ENCODE measurements at places on chromosomes 3 and 15.

GRCh38 chr15:67051088-67052045 is 14.0 kb upstream of the SMAD3 start:
- DNase-seq: no peak

- no peak for DNase-seq
Observed at GRCh38 chr3:150124142-150124541, 153.4 kb upstream of the PFN2 start.

GRCh38 chr3:185709251-185709955 is 115.4 kb downstream of the IGF2BP2 start:
- no peak for DNase-seq

DNA sequence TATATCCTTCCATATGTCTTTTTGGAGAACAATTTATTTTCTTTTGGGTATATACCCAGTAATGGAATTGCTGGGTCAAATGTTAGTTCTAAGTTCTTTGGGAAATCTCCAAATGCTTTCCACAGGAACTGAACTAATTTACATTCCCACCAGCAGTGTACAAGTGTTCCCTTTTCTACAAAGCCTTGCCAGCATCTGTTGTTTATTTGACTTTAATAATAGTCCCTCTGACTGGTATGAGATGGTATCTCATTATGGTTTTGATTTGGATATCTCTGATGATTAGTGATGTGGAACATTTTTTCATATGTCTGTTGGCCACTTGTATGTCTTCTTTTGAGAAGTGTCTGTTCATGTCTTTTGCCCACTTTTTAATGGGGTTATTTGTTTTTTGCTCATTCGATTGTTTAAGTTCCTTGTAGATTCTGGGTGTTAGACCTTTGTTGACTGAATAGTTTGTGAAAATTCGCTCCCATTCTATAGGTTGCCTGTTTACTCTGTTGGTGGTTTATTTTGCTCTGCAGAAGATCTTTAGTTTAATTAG is 48.4 kb downstream of the TMEM45A start:
- no peak for DNase-seq

DNA sequence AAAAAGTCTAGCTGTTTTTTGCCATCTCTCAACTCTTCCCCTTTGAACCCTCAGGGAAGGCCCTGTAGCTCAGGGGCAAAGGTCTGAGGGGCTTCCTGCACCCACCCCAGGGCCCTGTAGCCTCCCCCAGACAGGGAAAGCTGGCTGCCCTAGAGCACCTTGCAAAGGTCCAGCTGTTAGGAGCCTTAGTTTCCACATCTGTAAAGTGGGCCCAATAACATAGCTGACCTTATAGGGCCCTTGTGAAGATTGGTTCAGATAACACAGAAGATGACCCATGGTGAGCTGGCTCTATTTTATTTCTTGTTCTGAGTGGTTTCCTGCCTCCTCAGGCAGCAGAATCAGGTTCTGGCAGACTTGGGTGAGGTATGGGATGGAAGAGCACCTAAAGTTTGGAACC is 55.2 kb upstream of the SMAD6 start:
- DNase-seq: no peak

DNA sequence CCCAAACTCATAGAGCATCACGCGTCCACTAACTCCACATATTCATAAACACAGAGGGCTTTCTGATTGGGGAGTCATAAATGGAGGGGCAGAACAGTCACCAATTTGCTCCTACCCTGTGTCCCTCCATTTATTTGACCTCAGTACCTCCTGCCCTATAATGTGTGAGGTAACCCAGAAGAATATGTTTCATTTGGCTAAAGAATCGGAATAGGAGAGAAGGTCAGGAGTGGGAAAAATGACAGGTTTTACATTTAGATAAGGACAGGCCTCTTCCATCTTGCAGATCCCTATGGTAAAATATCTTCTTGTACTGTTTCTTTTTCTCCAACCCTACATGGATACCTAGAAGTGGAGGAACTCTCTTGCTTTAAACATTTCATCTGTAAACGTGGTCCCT is 578.0 kb downstream of the TUSC7 start:
- DNase-seq: no peak

- no peak for DNase-seq
Observed at GRCh38 chr3:188839187-188839695, 332.5 kb upstream of the TPRG1 start.

- no peak for DNase-seq
Observed at GRCh38 chr15:77599899-77600298, 32.8 kb downstream of the LINGO1 start.

GRCh38 chr3:132405188-132405587 is 12.1 kb upstream of the DNAJC13 start:
- no peak for DNase-seq

DNA sequence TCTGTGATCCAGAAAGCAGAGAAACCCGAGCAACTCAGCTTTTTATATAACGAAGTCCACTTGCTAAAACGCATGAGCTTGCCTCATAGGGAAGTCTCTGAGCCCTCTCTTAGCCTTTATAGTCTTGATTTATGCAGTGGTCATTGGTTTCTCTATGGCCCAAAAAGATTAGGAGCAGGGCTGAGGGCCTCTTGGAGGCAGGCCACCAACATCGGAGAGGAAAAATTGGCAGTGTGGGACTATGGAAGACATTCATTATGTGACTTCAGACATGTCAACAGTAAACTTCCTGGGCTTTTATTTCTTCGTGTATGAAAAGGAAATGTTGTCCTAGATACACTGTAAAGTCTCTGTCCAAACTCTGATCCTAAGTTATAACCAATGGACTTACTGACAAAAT is 13.5 kb downstream of the RAB8B start:
- no peak for DNase-seq

- DNase-seq: no peak
Observed at GRCh38 chr3:151837057-151837456, 23.1 kb downstream of the AADAC start.

DNA sequence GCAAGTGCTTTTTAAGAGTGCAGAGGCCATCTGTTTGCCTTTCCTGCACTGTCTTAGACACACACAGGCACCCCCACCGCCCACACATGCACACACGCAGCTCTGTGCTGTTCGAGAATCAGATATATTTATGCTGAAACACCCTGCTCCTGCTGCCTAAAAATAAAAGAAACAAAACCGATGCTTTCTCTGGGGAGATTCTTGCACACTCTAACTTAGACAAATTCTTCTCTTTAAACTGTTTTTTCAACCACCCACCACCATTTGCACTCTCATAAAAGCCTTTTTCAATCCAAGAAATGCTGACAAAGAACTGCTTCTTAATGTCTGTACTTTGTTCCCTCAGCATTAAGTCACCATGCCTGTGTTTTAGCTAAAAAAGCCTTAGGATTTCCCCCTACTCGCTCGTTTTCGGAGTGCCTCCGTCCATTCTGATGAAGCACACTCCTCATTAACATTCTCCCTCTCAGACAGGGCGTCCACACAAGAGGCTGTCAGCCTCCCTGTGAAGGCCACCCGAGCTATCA is 26.2 kb downstream of the SLC12A8 start:
- DNase-seq: no peak

DNA sequence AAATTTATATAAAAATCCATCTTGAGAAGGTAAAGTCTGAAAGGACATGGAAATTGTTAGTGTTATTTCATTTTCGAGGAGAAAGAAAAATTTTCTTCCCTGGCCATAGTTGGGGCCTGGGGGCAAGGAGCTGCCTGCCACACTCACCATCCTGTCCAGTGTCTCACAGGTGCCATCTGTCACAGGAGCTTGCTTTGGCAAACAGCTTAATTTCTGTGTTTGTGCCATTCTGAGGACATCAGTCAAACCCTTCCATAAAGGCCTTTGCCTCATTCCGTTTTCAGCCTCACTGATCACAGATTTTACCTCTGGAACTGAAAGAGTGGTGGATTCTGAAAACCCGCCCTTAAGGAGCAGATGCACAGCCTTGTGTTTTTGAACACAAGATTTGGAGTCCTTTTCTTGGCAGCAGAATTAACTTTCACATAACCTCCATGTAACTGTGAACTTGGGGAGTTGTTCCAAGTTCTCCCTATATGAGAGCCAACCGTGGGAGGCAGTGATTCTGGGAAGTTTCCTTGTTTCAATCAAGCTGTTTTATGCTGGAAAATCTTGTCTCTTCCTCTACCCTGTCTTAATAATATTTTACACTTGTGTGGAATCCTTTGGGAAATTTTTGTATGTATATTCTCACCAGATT is 254.7 kb downstream of the CACNA2D3 start:
- no peak for DNase-seq

- no peak for DNase-seq
Observed at GRCh38 chr3:60189304-60189703, 1061.9 kb downstream of the FHIT start.

DNA sequence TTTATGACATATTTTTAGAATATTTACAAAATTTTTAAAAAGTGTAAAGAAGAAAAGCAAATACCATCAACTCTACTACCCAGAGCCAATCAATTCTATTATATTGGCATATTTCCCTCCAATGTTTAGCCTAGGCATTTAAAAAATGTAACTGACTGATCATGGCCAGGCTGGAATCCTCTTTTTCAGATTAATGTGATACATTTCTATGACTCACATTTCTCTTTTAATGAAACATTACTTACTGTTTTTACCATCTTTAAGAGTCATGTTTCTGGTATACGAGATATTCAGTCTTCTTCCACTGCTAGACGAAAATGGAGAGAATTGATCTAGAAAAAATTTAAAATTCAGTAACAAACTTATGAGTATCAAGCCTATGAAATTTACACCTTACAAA is 53.4 kb upstream of the DCUN1D1 start:
- no peak for DNase-seq

DNA sequence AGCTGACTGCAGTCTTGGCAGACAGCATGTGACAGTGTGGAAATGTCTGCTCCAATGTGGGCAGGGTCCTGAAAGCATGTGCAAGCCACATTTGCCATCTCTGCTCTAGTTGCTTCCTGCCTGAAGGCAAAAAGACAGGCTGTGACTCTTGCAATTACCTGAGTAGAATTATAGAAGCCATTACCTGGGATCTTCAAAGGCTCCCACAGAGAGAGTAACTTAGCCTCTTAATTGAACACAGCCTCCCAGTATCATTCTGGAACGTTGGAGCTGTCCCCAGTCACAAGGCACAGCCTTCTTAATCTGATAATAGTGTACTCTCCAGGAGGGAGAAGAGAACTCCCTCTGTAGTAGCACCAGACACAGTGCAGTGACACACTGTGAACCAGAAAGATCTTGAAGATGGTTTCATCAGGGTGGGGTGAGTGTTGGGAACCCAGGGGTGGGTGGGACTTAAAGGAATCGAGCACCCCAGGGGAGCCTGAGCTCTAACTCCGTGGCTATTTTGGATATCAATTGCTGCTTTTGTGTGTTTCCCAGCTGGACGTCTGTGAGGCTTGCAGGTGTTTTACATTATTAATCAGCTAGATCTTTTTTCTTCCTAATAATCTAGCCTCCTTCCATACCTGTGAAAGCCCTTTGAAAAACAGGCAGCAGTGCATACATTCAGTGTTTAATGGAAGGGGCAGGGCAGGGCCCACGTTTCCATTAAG is 40.6 kb upstream of the GLCE start:
- no peak for DNase-seq

DNA sequence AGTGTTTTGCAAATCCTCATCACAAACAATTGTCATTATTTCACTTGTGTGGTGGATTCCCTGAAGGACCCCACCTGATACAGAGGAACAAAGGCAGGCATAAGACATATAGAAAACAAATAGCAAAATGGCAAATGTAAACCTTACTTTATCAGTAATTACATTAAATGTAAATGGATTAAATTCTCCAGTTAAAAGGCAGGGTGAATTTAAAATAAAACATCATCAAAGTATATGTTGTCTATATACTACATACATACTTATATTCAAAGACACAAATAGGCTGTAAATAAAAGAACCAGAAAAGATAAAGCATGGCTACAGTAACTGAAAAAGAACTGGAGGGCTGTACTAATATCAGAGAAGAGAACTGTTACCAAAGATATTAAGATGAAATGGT is 117.3 kb downstream of the RFX7 start:
- DNase-seq: no peak

DNA sequence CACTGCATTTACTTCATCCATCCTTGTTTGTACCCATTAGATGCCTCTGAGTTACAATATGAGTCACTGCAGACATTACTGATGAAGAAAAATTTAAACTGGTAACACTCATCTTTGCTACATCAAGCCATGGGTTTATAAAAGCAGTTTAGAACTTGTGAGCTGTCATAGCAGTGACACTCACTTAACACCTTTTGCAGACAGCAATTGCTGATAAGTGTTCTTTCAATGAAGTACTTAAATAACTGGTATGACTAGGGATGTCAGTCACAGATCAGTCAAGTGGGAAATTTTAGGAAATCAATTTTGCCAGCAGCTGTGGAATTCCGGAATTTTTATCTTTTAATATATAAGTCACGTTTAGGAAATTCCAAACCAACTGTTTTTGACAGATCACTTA is 643.0 kb downstream of the TBL1XR1 start:
- no peak for DNase-seq

- no peak for DNase-seq
Observed at GRCh38 chr3:124941771-124942170, 7.2 kb upstream of the MUC13 start.

DNA sequence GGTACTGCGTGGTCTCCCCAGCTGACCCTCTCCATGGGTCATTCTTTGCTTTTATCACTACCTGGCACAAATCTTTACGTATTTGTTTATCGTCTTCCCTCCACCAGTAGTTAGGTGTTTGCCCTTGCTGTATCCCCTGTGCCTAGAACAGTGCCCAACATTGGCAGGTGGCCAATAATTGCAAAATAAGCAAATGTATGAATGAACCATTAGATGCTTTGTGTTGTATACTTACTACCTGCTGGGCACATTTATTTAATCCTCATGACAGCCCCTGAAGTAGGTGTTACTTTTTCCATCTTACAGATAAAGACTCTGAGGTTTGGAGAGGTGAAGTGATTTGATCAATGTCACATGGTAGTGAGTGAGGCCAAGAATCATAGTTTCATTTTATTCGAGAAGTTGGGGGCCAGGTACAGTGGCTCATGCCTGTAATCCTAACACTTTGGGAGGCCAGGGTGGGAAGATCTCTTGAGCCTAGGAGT is 2.0 kb upstream of the TWF2 start:
- DNase-seq: no peak

DNA sequence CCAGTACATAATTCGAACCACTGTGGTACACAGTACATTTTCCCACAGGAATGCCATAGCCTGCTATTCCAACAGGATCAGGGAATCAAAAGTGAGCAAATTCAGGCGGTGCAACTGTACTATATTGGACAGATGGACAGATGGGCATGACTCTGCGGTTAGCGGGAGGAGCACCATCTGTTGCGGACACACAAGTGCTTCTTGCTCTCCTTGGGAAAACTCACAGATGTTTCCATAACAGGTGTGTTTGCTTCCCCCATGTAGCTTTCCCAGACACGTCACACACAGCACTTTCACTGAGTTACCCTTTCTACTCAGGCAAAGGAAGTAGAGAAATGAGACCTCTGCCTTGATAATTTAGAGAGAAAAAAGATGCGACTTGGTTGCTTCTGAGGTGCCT is 325.1 kb upstream of the THBS1 start:
- no peak for DNase-seq

GRCh38 chr15:56353740-56354139 is 11.5 kb upstream of the TEX9 start:
- no peak for DNase-seq

- no peak for DNase-seq
Observed at GRCh38 chr3:32292085-32292796, 53.8 kb downstream of the CMTM8 start.

- no peak for DNase-seq
Observed at GRCh38 chr3:98764472-98764884, 1.3 kb downstream of the ST3GAL6 start.

All from activated naive CD4-positive, alpha-beta T cell (primary cell).